ENCODE measurements at places on chromosomes 11 and 22.
A peak's percentile ranks its signal among the peaks of the same experiment; 100 is the strongest.

GRCh38 chr11:24866743-24867142, 369.9 kb downstream of the LUZP2 start:
- no peak for DNase-seq

DNA sequence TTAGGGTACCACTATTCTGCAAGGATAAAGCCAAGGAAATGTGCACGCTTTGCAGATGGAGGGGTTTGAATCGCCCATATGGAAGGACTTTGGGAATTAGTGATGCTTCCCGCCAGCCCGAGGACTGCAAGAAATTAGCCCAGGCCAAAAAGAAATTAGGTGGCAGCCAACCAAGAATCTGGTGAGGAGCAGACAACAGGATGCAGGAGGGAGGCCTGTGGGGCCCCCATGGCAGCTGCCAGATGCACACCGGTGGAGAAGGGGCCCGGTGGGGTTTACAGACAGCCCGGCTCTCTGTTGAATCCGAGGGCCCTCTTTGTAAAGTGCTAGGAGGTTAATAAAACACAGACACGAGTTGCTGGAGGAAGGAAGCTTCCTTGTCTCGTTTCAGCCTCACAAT, 73.5 kb downstream of the TIMP3 start:
- no peak for DNase-seq

GRCh38 chr22:41169157-41169556, 36.0 kb upstream of the L3MBTL2 start:
- DNase-seq, result no peak

- DNase-seq, result no peak
Observed at GRCh38 chr11:34941688-34942087, 25.3 kb downstream of the PDHX start.

DNA sequence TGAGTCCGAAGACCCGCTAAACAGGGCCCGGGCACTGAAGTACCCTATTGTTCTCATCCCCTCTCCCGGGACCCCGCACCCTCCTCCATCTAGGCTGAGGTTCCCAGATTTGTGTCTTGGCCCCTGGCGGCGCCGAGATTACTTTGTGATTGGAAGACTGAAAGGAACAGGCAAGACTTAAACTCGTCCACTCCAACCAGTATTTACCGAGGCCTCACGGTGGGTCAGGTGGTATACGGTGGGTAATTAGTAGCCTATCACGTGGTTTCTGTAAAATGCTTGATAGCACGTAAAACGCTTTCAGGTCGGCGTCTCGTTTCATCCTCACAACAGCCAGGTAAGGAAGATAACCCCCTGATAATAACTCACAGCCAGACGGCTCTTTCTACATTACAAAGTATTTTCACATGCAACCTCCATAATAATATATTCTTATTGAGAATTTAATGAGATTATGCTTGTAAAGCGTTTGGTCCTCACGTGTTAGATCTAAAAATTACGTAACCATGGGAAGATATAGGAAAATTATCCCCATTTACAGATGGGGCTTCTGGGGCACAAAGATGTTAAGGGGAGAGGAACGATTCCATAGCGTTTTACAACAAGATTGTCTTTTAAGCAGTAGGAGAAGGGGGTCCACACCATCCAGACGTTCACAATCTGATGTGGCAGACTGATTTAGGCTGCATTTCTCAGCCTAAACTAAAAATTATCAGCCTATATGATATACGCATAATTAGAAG, 642 bp upstream of the PIK3C2A start:
- peak; percentile 71 for DNase-seq

DNA sequence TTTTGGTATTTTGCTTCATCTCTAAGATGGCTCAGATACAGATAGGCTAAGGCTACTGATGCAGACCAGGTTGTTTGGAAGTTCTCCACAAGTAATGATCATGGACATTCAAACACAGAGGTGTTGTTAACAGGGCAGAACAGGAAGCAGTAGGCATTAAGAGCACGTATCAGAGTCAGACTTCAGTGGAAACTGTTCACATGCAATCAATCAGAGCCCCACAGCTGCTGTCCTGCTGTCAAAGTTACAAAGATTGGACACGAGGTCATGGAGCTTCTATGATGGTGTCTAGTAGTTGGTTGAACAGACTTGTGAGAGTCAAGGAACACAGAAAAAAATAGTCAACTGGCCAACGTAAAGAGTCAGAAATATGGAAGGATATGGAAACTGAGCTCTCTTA, 19.8 kb downstream of the OR10D3 start:
- DNase-seq, result no peak

DNA sequence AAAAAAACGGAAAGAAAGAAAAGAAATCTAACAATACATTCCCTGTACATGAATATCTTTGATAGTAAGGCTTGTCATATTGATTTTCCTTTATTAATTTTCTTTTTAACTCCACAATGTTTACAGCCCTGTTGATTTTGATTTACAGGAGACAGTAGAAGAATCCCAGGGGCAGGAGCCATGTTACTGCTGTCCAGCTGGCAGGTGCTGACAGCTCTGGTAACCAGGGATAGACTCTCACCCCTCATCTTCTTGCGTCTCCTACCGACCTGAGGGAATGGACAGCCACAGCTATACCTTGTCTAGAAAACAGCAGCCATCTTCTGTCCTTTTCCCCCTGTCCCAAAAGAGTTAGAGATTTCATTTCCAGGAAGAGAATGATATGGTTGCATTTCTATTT, 37.4 kb downstream of the PRDM10 start:
- DNase-seq, result no peak

- no peak for DNase-seq
Observed at GRCh38 chr22:22558071-22558971, 744 bp downstream of the PRAME start.

GRCh38 chr22:38745676-38746460, 9.9 kb downstream of the SUN2 start:
- no peak for DNase-seq

DNA sequence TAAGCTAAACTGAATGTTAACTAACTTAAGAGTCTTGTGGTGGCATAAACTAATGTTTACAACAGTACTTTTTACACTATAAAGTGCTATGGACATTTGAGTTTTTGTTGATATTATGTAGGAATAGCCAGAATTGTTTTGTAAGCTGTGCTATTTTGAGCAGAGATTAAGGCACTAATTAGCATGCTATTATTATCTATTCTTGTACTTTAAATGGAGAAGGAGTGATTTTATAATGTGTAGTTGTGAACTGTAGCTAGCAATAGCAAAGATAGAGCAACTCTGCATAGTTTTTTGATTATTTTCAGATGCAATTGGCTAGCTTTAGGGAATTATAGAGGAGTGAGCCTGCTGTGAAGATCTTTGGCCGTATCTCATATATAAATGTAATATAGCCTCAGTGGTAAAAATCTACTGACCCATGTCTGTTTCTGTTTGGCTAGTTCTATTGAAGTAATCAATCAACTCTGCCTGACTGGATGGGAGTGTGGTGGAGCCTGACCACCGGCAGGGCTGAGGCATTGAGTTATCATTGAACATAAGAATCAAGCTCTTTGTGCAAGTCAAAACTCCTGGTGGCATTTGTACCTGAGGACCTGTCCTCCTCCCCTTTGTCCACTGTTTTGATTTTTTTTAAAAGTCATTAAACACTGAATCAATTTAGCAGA, 34.3 kb downstream of the NCAM1 start:
- DNase-seq, result no peak

- DNase-seq, result no peak
Observed at GRCh38 chr11:73346186-73346935, 29.8 kb upstream of the RELT start.

DNA sequence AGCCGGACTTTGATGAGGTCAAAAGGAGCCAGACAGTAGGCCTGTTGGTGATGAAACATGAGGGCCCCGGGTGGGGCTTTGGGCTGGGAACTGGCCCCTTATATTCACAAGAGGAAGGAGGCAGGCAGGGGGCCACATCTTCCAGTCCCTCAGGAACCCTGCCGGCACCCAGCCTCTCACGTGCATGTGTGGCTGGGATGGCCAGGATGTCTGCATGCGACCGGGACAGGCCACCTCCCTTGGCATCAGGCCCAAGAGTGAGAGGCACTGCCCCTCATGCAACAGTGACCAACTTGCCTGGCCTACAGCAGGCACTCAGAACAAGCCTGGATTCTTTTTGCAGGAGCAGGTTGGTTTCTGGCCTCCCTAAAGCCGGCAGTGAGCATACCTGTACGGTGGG, 5.4 kb downstream of the SLC25A45 start:
- no peak for DNase-seq

DNA sequence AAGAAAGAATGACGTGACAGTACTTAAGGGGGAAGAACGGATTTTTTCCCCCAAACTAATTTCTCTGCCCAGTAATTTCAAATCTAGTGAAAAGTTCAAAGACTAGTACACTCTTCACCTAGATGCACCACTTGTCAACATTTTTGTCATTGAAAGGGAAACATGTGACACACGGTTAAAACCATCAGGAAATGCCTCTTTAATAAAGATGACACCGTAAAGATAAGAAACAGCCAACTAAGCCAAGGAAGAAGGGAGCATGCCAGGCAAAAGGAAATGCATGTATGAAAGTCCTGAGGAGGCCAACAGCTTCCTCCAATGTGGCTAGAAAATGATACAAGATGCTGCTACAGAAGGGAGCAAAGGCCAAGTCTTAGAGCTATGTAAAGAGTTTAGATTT, 49.4 kb downstream of the RSF1 start:
- no peak for DNase-seq

GRCh38 chr22:19723232-19723982, at the start of gene GP1BB:
Gene GP1BB (plus strand): TSS chr22:19723539. CDS start chr22:19723570, 31 bp downstream.
- no peak for DNase-seq

- no peak for DNase-seq
Observed at GRCh38 chr11:86196913-86197312, 47.6 kb upstream of the EED start.

DNA sequence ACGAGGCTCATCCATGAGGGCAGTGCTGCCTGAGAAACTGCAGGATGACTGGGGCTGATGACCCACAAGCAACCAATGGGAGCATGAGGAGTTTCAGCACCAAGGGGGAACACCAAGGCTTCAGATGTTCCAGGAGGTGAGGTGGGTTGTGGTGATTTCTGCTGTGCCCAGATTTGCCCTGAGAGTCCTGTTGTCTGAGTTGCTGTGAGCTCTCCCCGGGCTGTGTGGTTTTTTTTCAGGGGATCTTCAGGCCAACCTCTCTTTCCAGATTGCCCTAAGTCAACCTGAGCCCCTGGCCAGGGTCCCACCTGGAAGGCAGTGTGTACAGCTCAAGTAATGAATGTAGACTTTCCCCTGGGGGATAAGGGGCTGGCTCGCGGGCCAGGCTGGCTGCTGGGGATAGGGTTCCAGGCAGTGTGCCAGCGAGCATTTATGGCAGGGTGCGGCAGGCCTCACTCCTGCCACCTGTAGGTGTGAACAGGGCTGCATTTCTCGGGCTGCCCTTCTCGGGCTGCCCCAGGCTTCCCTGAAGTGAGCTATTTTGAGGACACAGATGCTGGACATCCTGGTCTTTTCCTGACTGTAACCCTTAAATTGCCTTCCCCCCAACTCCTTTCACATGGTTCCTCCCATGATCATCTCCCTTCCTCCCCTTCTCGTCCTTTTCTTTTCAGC, 9.8 kb downstream of the SLC22A6 start:
- DNase-seq, result no peak

- DNase-seq, result no peak
Observed at GRCh38 chr11:130531061-130531460, 82.6 kb downstream of the ADAMTS15 start.

- DNase-seq, result no peak
Observed at GRCh38 chr22:46183733-46184132, 33.4 kb downstream of the PPARA start.

DNA sequence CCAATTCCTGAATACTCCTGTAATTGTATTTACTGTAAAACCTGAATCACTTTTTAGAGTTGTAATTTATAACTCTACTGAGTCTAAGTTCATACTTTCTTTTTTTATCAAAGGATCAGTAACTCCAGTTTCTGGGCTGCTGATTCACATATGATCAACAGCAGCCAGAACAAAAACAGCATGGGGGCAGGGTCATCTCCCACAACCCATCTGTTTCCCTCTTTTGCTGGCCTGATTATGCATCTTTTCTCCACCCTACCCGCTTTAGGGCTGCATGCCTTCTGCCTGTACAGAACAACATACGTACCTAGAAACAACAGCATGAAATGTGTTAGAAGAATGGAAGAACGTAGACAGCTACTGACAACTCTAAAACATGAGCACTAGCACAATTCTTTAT, 76.0 kb downstream of the MRTFA start:
- no peak for DNase-seq

DNA sequence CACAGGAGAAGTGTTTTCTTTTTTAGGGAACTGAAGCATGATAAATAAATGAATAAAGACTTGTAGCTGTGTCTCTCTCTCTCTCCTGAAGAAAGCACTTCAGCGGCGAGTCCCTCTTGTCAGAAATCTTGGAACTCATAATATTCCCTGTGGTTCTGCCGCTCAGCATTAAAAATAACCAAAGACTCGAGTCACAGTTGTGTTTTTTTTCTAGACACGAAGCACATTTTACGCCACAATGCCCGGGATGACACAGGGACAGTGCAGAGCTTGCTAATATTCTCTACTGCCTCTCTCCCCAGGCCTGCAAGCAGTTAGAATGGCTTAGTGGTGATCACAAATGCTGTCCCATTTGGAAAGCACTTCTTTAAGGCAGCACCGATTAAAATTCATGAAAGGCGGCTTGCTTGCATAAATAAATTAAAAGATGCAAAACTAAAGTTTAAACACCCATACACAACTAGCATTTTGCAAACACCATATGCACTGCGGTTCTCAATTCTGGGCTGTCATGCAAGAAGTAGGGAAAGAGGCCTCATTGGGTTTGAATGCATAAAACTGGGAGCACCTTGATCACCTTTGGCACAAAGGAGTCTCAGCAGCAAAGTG, 597.4 kb downstream of the SOX6 start:
- DNase-seq, result no peak

DNA sequence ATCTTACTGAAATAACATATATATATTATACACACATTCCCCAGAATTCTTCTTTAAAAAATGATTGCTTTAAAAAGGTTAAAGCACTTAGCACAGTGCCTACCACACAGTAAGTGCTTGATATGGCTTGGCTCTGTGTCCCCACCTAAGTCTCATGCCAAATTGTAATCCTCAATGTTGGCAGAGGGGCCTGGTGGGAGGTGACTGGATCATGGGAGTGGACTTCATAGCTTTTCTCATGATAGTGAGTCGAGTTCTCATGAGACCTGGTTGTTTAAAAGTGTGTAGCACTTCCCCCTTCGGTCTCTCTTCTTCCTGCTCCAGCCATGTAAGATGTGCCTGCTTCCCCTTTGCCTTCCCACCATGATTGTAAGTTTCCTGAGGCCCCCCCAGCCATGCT, 6.2 kb downstream of the CRYAB start:
- no peak for DNase-seq

DNA sequence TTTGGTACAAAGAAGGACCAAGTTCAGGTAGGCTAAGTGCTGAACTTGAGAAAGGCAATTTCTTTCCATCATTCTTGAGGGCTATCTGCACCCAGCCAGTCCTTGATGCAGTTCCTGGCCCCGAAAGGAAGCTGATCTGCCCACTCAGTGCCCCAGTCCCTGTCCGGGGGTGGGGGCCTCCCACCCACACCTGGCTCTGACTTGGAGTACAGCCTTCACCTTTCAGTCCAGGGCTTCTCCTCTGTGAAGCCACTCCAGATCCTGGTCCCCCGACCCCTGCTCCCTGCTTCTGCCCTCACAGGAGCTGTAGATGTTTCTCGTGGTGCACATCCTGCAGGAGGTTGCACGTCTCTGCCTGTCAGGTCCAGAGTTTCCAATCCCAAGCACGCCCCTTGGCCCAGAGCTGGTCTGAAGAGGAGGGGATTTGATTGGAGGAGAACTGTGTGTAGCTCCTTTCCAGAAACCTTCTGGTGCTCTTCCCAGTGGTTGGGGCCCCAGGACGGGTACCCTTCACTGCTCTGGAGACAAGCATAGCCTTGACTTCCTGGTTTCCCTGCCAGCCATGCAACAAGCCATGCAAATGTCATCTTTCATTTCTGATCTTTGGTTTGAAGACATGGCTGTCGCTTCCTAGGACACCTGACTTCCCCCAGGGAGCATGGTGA, 75.3 kb downstream of the BCR start:
- DNase-seq, result no peak
